ENCODE measurements at places on chromosomes 16 and 17.

DNA sequence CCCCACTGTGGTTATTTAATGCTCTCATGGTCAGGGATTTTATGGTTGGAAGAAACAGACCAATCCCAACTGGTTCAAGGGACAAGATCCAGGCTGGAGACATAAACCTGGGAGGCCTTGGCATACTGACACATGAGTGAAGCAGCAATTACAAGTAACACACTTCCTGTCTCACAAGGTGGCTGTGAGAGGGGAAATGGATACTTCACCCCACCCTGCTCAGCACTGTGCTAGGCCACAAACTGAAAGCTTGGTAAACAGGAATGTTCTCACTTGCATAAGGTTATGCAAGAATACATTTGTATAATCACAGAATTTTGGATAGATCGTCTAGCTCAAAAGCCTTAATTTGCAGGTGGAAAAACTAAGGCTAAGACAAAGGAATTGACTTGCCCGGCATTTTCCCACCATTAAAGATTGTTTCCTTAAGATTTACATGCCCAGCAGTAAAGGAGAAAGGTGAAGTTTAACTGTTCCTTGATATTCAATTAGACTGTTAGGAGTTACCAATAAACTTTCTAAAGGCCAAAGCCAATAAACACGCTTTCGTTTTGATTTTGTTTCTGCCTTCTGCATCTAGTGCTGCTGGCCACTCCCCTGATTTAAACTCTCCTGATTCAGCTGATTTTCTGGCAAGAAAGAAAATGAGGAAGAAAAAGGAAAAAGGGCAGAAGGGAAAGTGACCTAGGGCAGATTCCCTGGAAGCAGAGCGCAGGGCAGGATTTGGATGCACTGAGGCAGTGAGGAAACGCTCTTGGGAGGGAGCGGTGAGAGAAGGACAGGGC lies 215.6 kb upstream of the CDH5 start:
- no peak for DNase-seq

- DNase-seq, result no peak
Observed at GRCh38 chr17:77042476-77043231, 98.1 kb upstream of the SEC14L1 start.

- DNase-seq, result no peak
Observed at GRCh38 chr17:81097943-81098308, 63.0 kb downstream of the BAIAP2 start.

DNA sequence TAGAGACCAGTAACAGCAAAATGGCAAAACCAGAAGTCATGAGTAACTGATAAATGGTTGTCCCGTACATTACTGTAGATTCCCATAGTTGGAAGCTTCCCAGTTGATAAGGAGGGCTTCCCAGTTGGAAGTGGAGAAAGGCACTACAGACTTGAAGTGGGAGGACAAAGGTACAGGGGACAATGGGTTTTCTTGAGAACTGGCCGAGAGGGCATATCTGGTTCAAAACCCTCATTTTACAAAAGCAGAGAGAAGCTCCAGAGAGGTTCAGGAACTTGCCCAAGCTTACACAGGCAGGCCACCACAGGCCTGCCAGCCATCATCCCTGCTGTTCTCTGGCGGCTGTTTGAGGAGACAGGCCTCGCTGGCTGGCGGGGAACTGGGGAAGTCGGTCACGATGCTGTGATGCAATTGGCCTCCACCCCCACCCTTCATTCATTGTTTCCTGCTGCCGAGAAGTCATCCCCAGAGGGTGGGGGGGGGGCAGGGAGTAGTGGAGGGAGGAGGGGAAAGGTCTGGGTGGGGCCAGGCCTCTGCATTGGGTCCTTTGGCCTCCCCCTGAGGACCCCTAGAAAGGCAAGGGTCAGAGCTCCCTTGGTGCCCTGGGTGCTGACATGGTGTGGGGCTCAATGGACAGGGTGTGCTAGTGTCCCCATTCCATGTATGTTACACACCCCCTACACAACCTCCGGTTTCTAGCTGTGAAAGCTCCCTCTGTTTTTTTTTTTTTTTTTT lies 3.0 kb downstream of the UBALD2 start:
- DNase-seq, result peak; percentile 70

GRCh38 chr17:28598799-28599310 lies at the start of gene SPAG5:
Gene SPAG5, minus strand, starts transcription at chr17:28599025. Its CDS starts 79 bp downstream, at chr17:28598946.
- DNase-seq, result peak; percentile 98

DNA sequence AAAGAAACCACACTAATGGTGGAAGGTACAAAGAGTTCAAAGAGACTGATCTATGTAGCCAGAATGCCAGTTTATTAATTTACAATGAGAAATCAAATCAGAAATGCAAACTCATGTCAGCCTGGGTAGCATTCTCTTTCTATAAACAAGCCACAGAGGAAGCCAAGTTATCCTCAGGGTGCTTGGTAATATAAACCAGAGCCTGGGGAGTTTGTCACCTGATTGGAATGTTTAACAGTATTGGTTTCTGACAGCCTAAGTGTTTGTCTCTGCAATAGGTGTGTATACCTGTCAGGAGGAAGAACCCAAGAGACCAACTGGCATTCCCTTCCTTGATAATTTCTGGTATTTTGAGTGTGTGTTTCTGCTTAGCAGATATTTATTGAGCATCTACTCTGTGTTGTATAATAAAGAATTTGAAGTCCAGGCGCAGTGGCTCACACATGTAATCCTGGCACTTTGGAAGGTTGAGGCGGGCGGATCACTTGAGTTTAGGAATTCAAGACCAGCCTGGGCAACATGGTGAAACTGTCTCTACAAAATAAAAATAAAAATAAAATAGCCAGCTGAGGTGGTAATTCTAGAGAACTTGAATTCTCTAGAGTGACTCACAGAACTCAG lies 3.1 kb upstream of the C17orf58 start:
- no peak for DNase-seq

GRCh38 chr17:34770586-34770985 lies 190.7 kb downstream of the CCT6B start:
- DNase-seq, result no peak

DNA sequence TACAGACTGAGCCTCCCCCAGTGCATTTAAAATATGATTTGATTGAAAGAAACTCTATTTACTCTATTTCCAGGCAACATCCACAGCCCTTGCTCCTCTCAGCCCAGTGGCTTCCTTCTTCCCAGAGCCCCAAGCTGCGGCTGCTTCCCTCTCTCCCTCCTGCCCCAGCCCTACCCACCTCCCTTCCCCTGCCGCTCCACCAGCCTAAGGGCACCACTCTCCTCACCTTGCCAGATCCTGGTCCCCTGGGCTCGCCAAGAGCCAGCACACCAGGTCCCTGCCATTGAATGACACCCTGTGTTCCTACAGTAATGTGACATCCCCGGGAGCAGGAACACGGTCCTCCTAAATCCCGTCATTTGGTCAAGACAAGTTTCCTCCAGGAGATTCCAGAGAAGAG lies 236.0 kb downstream of the RBFOX3 start:
- no peak for DNase-seq

DNA sequence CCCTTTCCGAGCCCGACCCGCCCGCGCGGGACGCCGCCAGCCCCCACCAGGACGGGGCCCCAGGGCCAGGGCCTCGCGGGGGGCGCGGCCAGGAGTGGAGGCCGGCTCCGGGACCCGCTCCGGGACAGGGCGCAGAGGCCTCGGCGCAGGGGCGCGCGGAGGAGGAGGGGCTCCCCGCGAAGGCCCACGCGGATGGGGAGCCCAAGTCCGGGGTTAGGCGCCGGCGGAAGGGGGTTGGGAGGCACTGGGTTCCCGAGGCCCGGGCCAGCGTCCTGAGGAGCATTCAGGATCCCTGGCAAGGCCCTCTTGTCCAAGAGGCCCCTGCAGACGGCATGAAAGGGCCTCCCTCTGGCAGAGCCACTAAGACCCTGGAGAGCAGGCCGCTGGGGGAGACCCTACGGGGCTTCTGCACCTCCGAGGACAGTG lies 57.8 kb upstream of the CIBAR2 start:
- DNase-seq, result no peak

GRCh38 chr17:78118801-78119241 lies 9.7 kb downstream of the TMC6 start:
- DNase-seq, result no peak

DNA sequence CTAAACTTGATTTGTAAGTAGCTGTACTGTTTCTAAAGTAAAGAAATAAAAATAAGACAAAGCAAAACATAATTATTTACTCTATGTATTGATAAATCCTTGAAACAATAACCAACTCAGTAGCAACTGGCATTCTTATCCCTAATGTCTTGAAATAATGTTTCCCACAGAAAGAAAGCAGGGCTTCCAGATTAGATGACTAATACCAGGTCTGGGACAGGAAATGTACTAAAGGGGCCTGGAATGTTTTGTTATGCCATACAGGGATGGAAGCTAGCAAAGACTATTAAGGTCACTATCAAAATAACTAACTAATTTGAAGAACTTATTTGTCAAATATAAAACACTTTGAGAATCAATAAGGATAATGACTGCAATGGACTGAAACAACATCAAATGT lies 82.1 kb downstream of the CFDP1 start:
- DNase-seq, result no peak

GRCh38 chr16:12422233-12422632 lies 381.5 kb downstream of the CPPED1 start:
- DNase-seq, result no peak

GRCh38 chr16:67542464-67542863 lies 13.8 kb downstream of the RIPOR1 start:
- DNase-seq, result peak; percentile 93

- DNase-seq, result no peak
Observed at GRCh38 chr16:24367186-24367710, 111.1 kb downstream of the CACNG3 start.
